Ovary (tissue), 10 donors: ENCODE measurements at places on chromosomes 1 and 21. TPM values are rescaled to one million over a fixed set of nuclear protein-coding genes. Genes with fewer than 3 reads are reported as not detected.

GRCh38 chr1:54408147-54409066, 2.2 kb upstream of the SSBP3 start:
- peak; percentile 39 for DNase-seq

- no peak for DNase-seq
Measured at GRCh38 chr21:40563900-40564299, 283.1 kb downstream of the DSCAM start.

DNA sequence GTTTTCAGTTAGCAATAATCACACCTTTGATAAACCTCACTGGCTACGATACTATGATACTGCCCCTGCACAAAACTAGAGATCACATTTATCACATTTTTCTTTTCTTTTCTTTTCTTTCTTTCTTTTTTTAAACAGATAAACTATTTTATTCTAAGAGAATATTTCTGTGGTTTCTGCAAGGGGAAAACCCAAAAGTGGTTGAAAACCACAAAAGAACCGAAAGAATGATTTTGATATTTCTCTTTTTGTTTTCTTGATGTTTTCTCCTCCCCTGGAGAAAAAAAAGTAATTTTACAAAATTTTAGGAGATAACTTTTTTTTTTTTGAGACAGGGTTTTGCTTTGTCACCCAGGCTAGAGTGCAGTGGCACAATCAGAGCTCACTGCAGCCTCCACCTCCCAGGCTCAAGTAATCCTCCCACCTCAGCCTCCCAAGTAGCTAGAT, 18.4 kb upstream of the FRRS1 start:
- no peak for DNase-seq

DNA sequence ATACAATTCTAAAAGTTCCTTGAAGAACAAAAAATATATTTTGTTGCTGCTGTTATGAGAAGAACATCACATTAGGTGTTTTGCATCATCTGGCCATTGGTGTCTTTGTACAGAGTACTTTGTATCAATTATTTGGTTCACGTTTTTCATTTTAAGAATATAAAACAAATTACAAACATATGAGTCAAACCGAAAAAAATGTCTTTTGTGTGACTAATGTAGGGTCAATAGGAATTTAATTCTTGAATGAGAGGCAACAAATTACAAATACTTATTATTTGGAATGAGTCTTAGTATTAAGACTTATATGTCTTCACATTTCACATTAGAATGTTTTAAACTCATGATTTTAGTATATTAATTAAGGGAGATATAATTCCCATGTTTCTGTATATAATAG, 54.8 kb downstream of the NR5A2 start:
- DNase-seq = no peak

- no peak for DNase-seq
Measured at GRCh38 chr1:67614511-67614934, 70.5 kb upstream of the GADD45A start.

DNA sequence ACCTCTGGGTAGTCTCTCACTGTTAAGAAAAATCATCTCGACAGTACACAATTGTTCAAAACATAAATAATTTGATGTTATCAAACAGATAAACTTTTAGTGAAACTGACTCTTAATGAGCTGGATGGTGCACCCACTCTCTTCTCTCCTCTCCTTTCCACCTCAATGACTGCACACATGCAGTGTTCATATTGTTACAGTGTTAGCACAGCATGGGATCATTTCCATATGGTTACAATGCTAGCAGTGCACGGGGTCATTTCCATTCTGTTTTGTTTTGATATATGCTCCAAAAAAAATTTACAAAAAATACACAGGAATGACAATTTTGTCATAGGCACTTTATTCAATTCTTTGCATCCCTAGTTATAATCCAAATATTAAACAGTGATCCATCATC, 26.4 kb upstream of the RNF187 start:
- DNase-seq = no peak

GRCh38 chr1:16012590-16013219, 5.1 kb downstream of the HSPB7 start:
- DNase-seq = peak; percentile 87

GRCh38 chr1:94000510-94001282, 91.5 kb upstream of the GCLM start:
- no peak for DNase-seq

DNA sequence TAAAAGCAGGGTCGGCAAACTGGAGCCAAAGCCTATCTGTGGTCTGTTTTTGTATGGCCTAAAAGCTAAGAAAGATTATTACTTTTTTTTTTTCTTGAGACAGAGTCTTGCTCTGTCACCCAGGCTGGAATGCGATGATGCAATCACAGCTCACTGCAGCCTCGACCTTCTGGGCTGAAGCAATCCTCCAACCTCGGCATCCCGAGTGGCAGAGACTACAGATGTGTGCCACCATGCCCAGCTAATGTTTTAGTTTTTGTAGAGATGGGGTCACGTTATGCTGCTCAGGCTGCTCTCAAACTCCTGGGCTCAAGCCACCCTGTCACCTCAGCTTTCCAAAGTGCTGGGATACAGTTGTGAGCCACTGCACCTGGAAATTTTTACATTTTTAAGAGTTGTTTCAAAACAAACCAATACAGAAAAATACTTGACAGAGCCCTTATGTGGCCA, 6.5 kb upstream of the GLRX2 start:
- DNase-seq = no peak

The DHRS3 gene
- 32.5 TPM for polyA plus RNA-seq

- no peak for DNase-seq
Measured at GRCh38 chr21:23644768-23645167, 1962.5 kb downstream of the MRPL39 start.

GRCh38 chr1:87208931-87209330, 119.7 kb upstream of the LMO4 start:
- no peak for DNase-seq

DNA sequence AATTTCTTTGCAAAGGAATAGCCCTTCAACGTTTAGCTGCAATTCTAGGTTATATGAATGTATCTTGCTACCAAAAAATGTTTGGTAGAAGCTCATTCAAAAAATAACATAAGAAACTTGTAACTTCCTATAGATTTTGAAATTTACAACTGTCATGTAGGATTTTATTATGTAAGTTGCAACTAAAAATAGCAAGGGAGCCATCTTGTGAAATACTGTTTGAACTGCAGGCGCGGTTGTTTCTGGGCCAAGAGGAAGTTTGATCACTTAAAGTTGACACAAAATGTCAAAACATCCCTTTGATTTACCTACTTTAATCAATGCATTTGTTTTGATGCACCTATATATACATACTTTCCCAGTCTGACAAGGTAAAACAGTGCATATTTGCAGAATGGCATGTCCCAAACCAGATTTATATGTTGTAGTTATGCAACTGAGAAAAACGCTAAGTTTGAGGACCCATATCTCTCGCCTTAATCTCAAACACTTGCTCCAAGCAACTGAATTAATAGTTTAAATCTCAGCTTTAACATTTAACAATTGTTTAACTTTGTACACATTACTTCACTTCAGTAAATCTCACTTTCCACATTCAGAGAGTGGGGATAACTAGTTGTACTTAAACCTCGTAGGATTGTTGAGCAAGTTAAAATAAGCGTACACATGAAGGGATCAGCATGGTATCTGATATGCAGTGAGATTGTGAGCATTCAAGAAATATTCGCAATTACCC, 63.9 kb downstream of the KCNK2 start:
- no peak for DNase-seq
